Osteocyte (in vitro differentiated cells): ENCODE measurements at places on chromosomes 11 and 22.

DNA sequence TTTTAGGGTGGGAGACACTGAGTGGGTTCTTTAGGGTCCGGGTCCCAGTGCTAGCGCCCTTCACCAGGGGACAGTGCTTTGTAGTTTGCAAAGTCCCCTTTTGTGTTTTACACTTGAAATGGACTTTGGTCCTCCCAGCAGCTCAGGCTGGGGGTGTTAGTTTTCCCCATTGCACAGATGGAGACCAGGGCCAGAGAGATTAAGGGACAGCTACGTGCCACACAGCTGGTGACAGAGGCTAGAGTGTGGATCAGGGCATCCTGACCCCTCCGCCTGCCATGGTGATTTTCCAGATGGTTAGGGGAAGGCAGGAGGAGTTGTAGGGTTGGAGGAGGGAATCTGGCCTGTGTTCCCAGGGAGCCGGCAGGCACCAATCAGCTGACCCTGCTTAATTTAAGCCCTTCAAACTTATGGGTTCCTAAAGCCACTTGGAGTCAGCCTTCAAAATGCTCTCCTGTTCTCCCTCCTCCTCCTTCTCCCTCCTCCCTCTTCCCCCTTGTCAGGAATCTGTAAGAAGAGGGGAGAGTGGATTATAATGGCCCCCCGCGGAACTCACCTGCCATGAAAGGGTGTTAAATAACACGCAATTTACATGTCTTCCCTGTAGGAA lies 22.5 kb upstream of the MPPED1 start:
- no peak for DNase-seq

DNA sequence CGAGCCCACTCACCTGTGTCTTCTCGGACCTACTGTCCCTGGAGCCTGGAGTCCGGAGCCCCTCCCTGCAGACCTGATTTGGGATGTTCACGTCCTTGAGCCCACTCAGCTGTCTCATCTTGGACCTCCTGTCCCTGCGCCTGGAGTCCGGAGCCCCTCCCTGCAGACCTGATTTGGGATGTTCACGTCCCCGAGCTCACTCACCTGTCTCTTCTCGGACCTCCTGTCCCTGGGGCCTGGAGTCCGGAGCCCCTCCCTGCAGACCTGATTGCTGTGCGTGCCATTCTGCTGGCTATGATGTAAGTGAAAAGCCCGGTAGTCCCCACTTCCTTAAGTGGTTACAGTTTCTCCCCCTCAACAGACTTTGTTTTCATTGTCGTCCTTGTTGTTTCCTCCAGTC lies 867.1 kb downstream of the BRD1 start:
- no peak for DNase-seq

- DNase-seq, result peak; percentile 34
Measured at GRCh38 chr11:130798801-130799200, 117.5 kb downstream of the SNX19 start.

GRCh38 chr11:33329705-33330329 lies 72.6 kb downstream of the HIPK3 start:
- DNase-seq, result no peak

DNA sequence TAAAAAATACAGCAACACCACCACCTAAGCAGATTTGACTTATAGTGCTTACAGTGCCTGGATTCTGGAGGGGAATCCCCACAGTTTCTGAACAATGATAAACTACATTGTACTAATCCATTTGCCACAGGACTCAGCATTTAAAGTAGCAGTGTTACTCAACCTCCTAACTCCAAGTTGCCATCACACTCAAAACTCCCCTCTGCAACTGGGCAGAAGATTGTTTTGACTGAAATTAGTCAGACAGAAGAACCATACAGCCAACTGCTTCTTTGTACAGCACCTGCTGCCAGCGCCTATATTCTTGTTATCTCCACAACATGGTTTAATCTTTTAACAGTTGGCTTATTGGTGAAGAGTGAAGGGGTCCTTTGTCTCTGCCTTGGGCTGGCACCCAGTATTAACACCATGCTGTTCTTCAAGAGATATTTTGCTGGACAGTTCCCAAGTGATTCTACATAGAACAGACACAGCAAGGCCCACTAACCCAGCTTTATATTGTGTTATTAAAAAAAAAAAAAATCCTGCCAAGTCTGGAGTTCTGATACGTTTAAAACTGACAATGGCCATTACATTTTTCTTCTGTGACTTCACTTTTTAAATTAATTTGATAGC lies 273.2 kb downstream of the DCDC1 start:
- DNase-seq, result no peak

DNA sequence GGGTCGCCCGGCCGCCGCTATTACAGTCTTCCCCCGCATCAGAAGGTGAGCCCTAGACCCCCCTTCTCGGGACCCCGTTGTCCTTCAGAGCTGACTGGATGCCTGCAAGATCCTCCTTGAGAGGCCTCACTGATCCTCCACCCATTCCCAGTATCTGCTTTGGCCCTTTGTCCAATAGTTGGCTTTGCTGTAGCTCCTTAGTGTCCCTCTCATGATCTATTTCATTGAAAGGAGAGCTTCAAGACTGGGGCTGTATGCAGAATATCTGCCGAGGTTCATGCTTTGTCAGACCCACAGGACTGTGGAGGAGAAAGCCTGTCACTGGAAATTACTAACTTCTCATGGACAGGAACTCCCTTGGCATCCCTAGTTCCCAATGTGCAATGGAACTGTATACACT lies 499 bp downstream of the DLAT start:
- no peak for DNase-seq

DNA sequence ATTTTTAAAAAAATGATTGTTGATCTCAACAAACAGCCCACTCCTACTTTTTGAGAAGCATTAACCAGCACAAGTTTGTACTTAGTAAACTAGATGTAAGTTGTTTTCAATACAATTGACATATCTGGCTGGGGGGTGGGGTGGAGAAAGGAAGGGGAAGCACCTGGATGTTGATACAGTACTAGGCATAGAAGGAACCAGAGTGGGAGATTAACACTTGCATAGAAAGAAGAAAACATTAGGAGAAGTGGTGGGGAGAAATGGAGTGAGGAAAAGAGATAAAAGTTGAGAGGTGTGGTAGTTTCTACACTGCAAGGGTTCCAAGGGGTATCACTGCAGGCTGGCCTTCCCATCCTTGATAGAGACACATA lies 10.6 kb upstream of the GAB2 start:
- DNase-seq, result no peak

- DNase-seq, result no peak
Measured at GRCh38 chr11:66230978-66231377, 37.5 kb upstream of the RAB1B start.

DNA sequence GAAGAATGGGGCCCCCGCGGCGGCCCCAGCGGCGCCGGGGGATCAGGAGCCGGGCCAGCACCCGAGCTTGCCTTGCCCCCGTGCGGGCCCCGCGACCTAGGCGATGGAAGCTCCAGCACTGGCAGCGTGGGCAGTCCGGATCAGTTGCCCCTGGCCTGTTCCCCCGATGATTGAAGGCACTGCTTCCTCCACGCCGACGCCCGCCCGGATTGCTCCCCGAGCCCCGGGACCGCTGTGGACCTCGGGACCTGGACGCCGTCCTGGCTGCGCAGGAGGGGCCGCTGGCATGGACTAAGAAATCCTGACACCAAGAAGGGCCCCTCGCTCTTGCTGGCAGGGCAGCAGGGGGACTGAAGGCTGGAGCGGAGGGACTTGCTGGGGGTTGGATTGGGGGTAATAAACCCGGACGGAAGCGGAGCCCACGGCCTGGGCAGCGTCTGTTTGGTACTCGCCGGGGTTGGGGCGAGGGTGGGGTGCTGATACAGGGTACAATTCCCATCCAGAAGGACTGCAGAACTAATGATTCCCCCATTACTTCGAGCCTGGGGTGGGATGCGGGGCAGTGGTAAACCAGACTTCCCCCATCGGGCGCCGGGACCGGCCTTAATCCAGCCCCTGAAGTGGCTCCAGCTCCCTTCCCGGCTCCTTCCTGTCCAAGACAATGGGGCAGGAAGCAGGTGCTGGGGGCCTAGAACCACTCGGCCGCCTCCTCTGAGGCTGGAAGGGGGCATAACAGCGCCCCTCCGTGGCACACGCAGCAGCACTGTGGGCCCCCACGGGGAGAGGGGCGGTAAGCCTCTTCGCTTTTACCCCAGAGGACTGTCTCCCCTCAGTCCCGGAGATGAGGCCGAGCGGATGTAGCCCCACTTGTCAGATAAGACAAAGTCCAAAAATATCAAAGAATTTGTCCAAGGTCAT lies 1.0 kb downstream of the CCDC85B start:
- peak; percentile 87 for DNase-seq

- DNase-seq, result no peak
Measured at GRCh38 chr22:30486661-30487115, 14.9 kb upstream of the SEC14L3 start.

GRCh38 chr11:59659981-59660380 lies 8.9 kb downstream of the PATL1 start:
- DNase-seq, result no peak

- no peak for DNase-seq
Measured at GRCh38 chr11:12200991-12201985, 90.9 kb downstream of the MICAL2 start.

GRCh38 chr11:73268671-73269271 lies 3.4 kb upstream of the P2RY6 start:
- DNase-seq, result peak; percentile 69

DNA sequence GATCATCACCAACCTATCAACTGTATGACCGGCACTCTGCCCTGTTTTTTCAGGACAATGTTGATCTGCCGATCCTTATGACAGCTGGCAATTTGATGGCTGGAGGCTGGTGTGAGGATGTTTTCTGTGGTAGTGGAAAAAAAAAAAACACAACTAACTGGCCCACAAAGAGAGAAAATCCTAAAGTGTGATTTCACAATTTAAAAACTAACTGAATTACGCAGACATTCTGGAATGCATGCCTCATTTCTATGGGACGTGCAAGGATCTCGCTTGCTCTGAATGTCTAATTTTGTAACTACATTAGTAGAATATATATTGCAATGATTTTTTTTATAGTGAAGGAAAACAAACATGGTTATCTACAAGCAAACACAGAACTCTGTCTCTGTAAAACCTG lies 590.5 kb downstream of the ETS1 start:
- no peak for DNase-seq

DNA sequence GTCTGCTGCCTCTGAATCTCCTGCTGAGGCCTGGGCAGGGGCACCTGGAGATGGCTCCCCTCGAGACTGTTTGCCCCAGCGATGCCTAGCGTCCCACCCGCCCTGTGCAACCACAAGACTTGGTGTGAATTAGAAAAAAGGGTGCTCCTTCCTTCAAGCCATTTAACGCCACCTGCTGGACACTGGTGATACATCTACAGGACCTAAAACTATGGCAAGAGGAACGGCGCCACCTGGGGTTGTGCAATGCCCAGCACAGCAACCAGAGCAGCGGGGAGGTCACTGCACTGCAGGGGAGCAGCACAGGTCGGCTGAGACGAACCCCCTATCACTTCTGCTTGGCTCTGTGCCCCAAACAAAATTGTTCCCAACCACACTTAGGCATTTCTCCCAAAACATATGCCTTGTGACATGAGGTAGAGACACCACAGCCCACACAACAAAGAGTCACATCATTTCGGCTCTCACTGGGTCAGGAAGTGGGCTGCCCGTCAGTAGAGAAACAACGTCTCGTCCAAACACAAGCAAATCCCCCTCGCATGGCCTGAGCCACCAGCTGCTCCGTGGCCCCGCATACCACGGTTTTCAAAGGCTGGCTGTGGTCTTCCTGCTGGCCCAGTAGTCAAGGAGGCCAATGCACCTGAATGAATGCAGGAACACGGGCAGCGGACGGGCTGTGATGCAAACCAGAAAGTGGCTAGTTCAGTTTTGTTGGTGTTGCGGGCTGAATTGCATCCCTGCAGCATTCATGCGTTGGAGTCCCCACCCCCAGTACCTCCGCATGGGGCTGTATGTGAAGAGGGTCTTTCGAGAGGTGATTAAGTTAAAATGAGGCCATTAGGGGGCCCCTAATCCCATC lies 171.9 kb downstream of the SHANK2 start:
- DNase-seq, result no peak
